ENCODE measurements at places on chromosomes 4 and X. TPM values are rescaled to one million over a fixed set of nuclear protein-coding genes. Genes with fewer than 3 reads are reported as not detected.

DNA sequence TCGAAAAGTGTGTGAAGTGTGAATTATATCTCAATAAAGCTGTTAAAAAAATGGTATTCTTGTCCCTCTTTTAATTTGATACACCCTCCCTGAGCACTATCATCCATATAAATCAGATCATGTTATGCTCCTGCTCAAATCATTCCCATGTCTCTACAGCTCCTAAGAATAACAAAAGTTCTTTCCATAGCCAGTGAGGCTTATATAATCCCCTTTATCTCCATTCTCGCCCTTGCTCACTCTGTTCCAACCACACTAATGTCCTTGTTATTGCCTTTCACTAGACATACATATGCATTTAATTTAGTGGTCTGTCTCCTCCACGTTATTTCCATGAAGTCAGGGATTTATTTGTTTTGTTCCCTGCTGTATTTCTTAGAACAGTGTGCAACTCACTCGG lies 10.5 kb downstream of the ZGRF1 start:
- H3K36me3 ChIP-seq, result peaks cover 19% of the 10 kb centered on the region
- H3K4me3 ChIP-seq, result no peak overlapping the region
- no peaks in the 10 kb centered on the region for H3K4me1 ChIP-seq
- H3K27me3 ChIP-seq, result no peaks in the 10 kb centered on the region
- no peak for DNase-seq
- no peak overlapping the region for H3K27ac ChIP-seq

DNA sequence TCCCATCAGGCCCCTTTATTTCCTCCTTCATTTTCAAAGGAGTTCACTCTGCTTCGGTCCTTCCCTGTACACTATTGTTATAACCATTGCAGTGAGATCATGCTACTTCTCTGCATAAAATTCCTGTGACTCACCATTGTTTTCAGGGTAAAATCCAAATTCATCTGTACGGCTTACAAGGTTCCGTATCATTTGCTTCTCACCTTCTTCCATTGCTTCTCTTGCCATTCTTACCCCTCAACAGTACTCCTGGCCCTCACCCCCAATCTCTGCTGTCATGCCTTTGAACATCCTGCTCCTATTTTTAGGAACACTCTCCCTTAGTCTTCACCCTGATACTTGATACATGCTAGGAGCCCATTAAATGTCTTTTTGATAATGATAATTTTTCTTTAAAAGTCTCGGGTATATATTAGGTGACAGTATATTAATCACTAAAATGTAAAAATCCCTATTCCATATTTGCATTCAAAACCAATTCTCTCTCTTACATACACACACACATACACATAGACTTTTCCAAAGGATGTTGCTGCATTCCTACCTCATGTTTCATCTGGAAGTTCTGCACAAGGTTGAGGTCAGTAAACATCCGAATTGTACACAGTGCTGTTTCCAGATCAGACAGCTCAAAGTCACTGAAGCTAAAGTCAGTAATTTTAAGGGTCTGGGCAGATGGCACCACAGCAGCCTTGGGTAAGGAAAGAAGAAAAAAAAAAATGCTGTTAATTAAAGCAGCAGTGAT lies 103.4 kb downstream of the PDE5A start:
- no peak overlapping the region for H3K27ac ChIP-seq
- no peaks in the 10 kb centered on the region for H3K4me1 ChIP-seq

- no peaks in the 10 kb centered on the region for H3K27me3 ChIP-seq
- no peaks in the 10 kb centered on the region for H3K36me3 ChIP-seq
- DNase-seq, result no peak
Measured at GRCh38 chrX:151596282-151596681, 32.8 kb downstream of the PASD1 start.

DNA sequence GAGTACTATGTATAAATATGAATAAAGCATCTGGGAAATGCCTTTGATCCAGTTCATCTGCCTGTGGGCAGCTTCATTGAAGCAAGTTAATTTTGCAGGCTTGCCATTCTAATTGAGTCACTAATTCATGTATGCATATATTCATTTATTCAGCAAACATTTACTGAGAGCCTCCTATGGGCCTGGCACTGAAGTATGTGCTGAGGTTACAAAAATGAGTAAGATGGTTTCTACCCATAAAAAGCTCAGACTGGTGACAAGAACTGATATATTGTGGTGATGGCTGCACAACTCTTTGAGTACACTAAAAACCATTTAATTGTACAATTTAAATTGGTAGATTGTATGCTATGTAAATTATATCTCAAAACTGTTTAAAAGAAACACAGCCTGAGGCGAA lies 1.1 kb upstream of the MRPL1 start:
- peak overlapping the region; percentile 98 for H3K27ac ChIP-seq
- H3K4me3 ChIP-seq, result peak overlapping the region; percentile 90
- DNase-seq, result no peak
- peaks cover 29% of the 10 kb centered on the region for H3K27me3 ChIP-seq

DNA sequence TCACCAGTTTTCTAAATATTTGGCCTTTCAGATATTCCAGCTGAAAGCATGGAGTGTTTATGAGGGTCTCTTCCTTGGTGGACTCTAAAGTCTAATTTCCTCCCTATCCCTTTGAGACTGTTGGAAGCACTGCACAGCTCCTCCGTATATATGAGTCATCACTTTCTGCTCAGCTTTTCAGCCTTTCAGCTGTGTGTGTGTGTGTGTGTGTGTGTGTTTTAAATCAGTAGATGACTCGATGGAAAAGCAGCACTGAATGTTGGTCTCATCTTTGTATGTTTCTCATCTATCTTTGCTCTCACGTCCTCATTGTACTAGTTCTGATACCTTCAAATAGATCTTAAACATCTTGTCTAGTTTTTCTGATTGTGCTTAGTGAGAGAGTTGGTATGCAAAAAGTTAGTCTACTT lies 81.6 kb downstream of the ZFX start:
- H3K4me3 ChIP-seq, result no peak overlapping the region
- H3K27ac ChIP-seq, result no peak overlapping the region
- H3K4me1 ChIP-seq, result no peaks in the 10 kb centered on the region
- no peaks in the 10 kb centered on the region for H3K36me3 ChIP-seq
- no peak for DNase-seq

Gene NSUN7
- polyA plus RNA-seq, result not detected

GRCh38 chr4:74203467-74203866 lies 45.5 kb downstream of the MTHFD2L start:
- H3K27me3 ChIP-seq, result no peaks in the 10 kb centered on the region
- no peak overlapping the region for H3K4me3 ChIP-seq
- peaks cover 12% of the 10 kb centered on the region for H3K36me3 ChIP-seq

Gene WDR44
- 3.8 TPM for polyA plus RNA-seq

All from immature natural killer cell (primary cell).